ENCODE measurements at places on chromosomes 11 and 22.

DNA sequence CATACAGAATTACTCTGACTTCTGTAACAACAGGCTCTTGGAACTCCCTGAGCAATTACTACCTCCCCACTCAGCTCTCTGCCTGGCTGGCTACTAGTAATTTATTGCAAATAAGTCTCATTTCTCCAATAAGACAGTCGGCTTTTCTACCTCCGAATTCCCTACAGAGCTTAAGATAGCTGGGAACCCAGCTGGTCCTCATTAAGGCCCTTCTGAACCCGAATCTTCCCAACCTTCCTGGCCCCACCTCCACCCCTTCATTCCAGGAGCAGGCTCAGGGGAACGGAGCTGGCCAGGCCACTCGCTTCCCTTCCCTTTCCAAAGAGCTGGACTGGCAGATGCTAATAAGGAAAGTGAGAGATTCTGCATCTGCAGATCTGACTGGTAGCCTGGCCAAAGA lies 21.6 kb downstream of the TMPRSS5 start:
- DNase-seq: no peak

DNA sequence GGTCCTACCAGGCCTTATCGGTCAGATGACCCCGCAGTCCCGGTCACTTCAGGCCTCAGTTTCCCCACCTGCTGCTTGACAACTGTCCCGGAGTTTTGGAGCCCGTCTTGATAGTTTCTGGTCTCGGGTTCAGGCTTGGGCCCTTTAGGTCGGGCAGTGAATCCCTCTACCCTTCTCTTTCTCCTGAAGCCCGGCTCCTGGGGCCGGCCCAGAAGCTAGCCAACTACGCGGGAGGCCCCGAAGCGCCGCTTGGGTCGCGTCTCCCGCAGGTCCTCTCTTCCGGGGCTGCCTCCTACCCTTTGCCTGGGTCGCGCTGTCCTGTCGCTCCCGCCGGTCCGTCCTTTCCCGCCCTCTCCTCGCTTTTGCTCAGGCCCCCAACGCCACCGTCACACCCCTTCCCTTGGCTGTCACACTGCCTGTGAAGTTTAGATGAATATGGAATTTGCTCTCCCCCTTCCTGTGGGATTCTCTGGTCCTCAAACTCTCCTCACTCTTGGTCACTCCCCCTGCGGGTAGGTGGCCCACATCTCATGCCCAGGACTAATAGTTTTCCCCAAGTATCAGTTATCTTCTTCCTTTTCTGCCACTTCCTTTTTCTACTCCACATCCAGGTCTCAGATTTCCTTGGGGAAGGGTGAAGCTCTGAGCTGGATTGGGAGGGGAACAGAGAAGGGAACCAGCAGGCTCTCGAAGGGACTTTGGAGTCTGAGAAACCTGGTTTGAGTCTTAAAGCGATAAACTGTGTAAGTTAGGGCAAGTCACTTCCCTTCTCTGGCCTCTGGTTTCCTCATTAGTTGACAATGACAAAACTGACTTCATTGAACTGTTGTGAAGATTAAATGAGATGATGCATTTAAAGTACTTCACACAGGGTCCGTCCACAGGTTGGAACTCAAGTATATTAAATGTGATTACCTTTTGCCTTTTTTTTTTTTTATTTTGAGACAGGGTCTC lies 790 bp downstream of the RAB1B start:
- no peak for DNase-seq

DNA sequence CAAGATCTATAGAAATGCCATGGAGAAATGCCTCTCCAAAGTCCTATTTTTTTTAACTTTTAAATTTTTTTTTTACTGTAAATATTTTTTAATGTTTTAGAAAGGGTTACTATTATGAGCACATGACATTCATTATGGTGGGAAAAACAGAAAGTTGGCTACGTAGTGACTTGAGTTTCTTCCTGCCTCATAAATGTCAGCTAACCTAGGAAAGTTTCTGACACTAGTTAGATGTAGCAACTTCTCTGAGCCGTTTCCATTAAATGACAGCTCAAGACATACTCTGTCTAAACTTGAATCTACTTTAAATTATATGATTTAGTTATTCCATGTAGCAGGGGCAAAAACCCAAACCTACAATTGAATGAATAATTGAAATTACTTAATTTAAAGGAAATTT lies 18.4 kb upstream of the CTSC start:
- DNase-seq: no peak

DNA sequence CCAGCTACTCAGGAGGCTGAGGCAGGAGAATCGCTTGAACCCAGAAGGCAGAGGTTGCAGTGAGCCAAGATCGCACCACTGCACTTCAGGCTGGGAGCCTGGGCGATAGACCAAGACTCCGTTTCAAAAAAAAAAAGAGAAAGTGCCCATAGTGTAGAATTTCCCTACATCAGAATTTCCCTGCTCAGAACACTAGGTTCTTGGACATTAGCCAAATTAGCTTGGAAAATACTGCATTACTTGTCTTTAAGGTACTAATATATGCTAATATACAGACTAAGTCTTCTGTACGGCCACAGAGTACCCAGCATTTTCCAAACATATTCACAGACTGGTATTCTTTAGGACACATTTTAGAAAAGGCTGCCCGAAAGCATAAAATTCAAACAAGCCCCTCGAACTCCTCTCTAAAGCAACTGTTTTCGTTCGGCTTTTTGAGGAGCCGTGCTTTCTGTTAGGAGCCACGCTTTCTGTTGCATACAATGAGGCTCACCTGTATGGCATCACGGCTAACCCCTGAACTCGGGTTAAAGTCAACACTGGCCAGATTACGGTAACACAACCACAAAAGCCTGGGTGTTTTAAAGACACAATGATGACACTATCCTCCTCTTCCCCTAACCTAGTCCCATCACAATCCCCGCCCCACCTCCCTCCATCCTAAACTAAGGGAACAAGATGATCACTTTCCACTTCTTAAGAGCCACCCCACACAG lies 18.4 kb downstream of the TNKS1BP1 start:
- no peak for DNase-seq

GRCh38 chr22:28882545-28882877 lies 861 bp upstream of the ZNRF3 start:
- DNase-seq: no peak

DNA sequence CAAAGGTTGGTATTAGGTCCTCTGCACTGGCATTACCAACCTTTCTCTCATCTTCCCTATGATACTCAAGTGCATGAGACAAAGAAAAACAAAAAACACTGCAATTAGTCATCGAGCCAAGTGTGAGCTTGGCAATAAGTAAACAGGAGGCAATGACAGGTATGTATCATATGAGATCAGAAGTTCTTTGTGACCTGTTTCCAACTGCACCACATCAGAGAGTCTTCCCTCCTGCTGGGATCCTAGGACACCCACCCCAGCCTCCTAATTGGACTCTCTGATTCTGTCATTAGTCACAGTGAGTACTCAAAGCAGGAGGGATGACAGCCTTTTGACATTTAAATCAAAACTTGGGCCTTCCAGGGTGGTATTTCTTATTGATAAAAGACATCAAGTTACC lies 7.8 kb upstream of the JAML start:
- DNase-seq: no peak

- DNase-seq: peak; percentile 10
These were observed 179.6 kb downstream of the CTTN start for GRCh38 chr11:70577948-70578347.

DNA sequence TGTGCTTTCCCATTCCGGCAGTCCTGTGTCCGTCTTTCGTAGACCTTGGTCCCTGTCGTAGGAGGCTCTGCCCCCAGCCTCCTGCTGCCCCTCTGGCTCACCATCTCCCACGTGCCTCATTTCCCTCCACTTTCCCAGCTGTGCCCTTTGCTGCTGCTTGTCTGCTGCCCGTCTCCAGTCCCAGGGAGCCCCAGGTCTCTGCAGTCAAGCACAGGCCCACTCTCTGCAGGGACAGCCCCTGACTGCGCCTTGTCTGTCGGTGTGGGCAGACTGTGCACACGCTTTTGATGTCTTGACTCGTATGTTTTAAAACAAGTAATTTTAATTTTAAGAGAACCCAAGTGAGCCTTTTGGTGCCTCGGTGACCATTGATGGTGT lies 12.4 kb downstream of the DGCR8 start:
- peak; percentile 46 for DNase-seq

GRCh38 chr22:43001271-43002201 lies 13.4 kb downstream of the PACSIN2 start:
- peak; percentile 49 for DNase-seq

GRCh38 chr11:113928311-113928710 lies 23.7 kb downstream of the HTR3B start:
- DNase-seq: no peak

- no peak for DNase-seq
These were observed 112.2 kb upstream of the RRM1 start for GRCh38 chr11:3982431-3982830.

- DNase-seq: no peak
These were observed 20.6 kb upstream of the RPS13 start for GRCh38 chr11:17098038-17098437.

GRCh38 chr11:204587-205109 lies 2.6 kb downstream of the BET1L start:
- DNase-seq: peak; percentile 36

GRCh38 chr11:121700968-121701367 lies 248.2 kb upstream of the SORL1-AS1 start:
- no peak for DNase-seq

GRCh38 chr11:122241566-122241965 lies 125.6 kb upstream of the BLID start:
- no peak for DNase-seq

DNA sequence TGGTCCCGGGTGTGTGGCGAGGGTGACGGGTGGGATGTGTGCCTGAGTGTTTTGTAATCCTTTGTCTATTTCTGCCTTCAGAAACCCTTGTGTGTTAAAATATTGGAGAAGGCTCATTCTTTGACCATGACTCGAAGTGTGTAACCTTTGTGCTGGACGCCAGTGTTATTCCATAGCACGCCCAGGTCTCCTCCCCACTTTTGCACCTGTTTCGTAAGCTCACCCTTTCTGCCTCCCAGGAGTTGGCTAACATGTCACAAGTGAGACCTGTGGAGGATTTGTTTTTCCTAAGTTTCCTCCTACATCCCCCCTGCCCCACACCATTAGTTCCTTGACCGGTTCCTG lies 382 bp downstream of the C11orf54 start:
- no peak for DNase-seq

- no peak for DNase-seq
These were observed 22.3 kb downstream of the CBX7 start for GRCh38 chr22:39130152-39130704.

DNA sequence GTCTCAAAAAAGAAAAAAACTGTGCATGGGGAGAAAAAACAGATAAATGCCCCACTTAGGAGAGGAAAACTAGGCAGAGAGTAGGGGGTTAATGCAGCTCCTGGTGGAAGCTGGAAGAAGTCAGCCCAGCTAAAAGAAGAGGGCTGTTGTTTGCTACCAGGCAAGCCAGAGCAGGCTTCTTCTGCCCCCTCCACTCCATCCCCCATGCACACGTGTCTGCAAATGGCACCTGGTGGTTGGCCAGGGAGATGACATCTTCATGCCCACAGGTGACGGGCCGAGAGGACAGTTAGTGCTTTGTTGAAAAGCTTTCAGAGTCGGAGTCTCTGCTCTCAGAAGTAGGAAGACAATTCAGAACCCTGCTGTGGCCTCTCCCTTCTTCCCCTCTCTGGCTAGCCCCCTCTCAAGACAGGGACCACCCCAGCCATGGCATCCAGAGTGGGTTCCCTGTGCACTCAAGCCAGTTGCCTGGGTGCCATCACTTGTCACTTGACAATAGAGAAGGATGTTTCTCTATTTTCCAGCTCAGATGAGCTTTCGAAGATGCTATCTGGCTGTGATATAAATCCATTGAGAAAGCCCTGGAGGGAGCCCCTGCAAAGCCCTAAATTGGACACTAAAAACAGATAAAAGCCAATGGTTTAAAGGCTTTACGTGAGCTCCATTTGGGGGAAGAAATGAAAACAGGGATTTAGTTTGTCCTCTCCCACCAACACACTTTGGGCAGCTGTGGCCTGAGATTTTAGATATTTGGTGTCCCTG lies 142.0 kb downstream of the TRIM29 start:
- DNase-seq: no peak

- no peak for DNase-seq
These were observed 37.3 kb upstream of the POU2AF1 start for GRCh38 chr11:111416231-111416960.

DNA sequence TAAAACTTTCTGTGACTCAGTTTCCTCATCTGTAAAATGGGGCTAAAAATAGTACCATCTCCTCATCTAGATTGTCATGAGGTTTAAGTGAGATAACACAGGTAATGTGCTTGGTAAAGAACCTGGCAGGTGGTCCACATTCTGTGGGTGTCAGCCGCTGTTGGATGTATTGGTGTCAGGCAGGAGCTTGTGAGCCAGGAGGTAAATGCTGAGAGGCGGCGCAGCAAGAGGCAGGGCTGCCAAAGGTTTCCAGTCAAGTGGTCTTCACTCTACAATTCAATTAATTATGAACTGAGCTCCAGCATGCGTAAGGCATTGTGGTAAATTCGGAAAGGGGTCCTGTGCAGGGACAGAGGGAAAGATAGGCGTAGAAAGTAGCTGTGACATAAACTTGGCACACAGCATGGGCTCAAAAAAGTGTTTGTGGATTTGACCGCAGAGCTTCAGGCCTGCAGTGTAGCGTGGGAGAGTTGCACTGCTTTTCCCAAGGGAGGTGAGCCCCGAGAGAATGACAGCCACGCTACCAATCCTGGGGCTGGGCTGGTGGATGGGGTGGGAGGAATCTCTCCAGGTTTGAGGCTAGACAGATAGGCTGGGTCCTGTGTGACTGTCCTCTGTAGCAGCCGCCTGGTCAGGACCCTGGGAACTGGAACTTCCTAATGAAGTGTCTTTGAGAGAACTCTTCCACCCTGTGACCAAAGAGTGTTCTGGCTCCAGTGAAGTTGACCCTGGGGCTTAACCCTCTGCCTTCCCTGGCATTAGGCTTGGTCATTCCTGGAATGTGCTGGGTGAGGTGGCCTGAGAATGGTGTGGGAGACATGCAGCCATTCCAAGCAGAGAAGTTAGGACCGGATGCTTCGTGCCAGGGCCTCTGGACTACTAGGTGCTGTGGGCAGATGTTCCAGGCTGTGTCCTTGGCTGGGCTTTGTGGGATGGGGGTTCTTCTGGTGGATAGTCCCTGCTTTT lies 122.4 kb downstream of the FEZ1 start:
- no peak for DNase-seq

- DNase-seq: no peak
These were observed 49.1 kb downstream of the XKR3 start for GRCh38 chr22:16776080-16776479.

GRCh38 chr11:130915603-130916237 lies 559 bp downstream of the SNX19 start:
- DNase-seq: no peak

- DNase-seq: no peak
These were observed 1176.7 kb upstream of the CNTN5 start for GRCh38 chr11:97844016-97844415.

- no peak for DNase-seq
These were observed 11.0 kb upstream of the PLAAT2 start for GRCh38 chr11:63573881-63574855.

GRCh38 chr11:58980159-58980843 lies 41.0 kb downstream of the GLYATL1 start:
- no peak for DNase-seq

- DNase-seq: no peak
These were observed 21.4 kb downstream of the CREB3L1 start for GRCh38 chr11:46298699-46299433.

DNA sequence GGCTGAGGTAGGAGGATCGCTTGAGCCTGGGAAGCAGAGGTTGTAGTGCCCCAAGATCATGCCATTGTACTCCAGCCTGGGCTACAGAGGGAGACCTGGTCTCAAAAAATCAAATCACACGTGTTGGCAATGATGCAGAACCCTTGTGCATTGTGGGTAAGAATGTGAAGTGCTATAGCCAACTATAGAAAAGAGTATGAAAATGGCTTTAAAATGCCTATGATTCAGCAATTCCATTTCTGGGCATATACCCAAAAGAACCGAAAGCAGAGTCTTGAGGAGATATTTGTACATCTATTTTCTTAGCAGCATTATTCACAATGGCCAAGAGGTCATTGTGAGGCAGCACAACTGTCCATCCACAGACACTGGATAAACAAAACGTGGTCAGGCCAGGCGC lies 2.6 kb upstream of the FADS3 start:
- no peak for DNase-seq
